ENCODE measurements at places on chromosomes 1 and 21.
A peak's percentile ranks its signal among the peaks of the same experiment; 100 is the strongest.

DNA sequence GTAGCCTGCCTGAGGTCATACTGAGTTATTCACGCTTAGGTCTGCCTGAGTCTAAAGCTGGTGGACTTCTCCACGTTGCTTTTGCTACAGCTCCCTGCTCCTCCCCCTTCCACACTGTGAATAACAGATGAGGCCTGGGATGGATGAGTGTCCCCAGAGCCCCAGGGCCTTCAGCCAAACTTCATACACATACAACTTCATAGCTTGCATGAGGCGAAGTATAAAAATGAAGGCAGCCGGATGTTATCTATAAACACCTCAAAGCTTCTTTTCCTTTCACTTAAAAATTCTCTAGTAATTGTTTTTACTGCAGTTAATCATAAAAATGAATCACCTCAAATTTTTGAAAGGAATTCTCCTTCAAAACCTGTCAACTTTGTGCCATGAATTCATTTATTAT lies 70.2 kb downstream of the DAB1 start:
- no peak for DNase-seq

- DNase-seq, result no peak
These were observed 9.3 kb downstream of the COQ8A start for GRCh38 chr1:226949401-226949800.

GRCh38 chr1:228884615-228885566 lies 149.6 kb downstream of the RHOU start:
- no peak for DNase-seq

DNA sequence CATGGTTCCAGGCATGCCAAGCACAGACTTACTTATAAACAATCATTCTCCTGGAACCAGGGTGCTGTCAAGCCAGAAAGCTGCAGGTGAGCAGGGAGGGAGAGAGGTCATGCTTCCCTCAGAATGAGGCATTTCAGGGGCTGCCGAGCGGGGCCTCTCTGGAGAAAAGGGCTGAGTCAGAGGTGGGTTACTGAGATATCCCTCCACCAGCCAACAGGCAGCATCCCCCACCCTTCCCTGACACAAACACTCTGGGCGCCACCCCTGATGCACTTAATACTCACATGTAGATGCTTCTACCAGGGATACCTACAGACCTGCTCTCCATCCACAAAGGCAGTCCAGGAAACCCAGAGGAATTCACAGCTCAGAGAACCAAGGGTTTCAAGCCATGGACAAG lies 13.1 kb downstream of the STK40 start:
- no peak for DNase-seq

DNA sequence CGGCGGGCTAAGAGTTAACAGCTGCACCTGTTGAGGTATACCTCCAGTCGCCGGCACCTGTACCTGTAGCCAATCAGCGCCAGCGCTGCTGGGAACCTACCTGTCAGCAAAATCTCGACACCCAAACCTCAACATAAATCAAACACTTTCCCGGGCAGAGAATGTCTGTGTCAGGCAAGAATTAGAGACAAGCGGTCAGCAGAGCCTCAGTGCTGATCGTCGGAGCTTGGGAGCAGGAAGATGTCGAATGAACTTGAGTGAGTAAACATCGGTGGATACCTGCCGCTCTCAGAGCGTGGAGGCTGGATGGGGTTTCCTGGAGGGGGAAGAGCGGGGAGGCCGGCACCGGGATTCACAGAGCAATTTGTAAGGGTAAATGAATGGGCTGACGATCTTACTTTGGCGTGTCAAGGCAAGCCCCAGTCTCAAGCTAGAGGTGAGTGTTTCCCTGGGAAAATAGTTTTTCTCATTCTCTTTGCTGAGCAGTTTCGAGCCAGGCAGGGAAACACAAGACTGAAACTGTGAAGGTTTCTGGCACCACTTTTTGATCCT lies at the start of gene GRHL3:
Gene GRHL3 (plus strand): TSS at position 46 of the 552 bp plus-strand sequence. CDS start 195 bp downstream, at position 241.
- no peak for DNase-seq

- DNase-seq, result no peak
These were observed 50.3 kb downstream of the B3GALT5 start for GRCh38 chr21:39663066-39663465.

DNA sequence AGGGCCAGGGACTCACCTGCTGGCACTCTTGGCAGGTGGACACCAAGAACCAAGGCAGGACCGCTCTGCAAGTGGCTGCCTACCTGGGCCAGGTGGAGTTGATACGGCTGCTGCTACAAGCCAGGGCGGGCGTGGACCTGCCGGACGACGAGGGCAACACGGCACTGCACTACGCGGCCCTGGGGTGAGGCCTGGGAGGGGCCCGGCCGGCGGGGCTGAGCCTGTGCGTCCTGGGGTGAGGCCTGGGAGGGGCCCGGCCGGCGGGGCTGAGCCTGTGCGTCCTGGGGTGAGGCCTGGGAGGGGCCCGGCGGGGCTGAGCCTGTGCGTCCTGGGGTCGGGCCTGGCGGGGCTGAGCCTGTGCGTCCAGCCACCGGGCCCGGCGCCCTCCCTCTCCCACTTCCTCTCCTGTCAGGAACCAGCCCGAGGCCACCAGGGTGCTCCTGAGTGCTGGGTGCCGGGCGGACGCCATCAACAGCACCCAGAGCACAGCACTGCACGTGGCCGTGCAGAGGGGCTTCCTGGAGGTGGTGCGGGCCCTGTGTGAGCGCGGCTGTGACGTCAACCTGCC lies 4.6 kb upstream of the MMP23B start:
- no peak for DNase-seq

DNA sequence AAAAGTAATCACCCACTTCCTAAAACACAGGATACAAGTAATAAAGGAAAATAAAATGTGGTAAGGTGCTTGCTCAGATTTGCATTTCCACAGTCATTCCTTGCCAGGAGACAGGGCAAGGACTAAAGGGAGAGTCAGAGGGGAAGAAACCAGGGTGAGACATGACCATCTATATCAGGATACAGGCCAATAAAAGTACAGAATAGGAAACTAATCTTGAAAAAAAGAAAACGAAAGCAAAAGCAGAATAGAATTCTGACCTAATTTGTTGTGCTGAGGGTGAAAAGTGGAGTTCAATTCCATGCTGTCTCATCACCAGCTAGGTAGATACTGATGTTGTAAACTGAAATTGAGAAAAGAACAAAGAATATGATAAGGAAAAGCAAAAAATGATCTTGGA lies 27.3 kb downstream of the JMJD4 start:
- DNase-seq, result no peak

- no peak for DNase-seq
These were observed 23.2 kb downstream of the TRIT1 start for GRCh38 chr1:39859859-39860812.

- DNase-seq, result peak; percentile 33
These were observed 82.2 kb upstream of the BMP8A start for GRCh38 chr1:39409055-39409816.
